Stimulated activated CD8-positive, alpha-beta memory T cell treated with anti-CD3 and anti-CD28 coated beads, Interleukin-4, amount 100 ng/mL, for 1 hour (primary cell): ENCODE measurements at places on chromosomes 7 and 10.

GRCh38 chr10:42960991-42961795, 115.7 kb upstream of the RET start:
- no peak for DNase-seq

DNA sequence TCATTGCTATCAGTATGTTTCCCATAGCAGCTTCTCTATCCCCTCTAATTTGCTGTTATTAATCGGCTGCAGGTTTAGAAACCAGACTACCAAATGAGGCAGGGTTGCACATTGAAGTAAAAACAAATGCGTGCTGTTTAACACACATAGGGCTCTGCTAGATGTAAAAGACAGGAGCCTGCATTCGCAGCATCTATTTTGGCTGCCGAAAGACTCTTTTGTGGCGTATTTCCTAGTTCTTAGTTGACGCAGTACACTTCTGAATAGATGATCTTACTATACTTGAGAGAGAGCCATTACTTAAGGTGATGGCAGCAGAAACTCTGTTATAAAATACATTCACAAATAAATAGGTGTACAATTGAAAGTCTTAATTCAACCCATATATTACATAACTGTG, 21.4 kb downstream of the SGCE start:
- DNase-seq = no peak

- DNase-seq = no peak
Measured at GRCh38 chr10:128927497-128928161, 539.4 kb upstream of the MGMT start.

DNA sequence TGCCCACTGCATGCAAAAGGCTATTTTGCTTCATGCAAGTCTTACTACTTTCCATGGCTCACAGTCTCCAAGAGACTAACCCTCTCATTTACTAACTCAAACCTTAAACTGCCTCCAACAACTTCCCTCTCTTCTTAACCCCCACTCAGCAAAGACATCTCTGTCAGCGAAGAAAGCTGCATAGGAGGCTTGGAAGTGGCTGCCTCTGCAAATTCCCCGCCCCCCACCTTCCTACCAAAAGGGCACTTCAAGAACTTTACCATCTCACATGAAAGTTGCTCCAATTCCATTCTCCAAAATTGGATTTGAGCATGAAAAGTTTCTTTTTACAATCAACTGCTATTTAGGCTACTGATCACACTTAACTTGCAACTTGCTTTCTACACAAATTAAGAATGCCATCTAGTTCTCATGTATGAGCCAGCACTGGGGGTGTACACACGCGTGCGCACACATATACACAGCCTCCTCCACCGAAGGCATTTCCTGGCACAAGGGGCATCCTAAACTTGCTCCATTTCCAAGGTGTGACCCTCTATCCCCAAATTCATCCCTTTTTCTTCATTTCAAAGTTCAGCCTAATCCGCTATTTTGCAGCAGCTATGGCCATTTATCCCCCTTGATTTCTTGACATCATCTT, 1.8 kb downstream of the CCDC6 start:
- DNase-seq = no peak

GRCh38 chr7:24284699-24285506, 913 bp downstream of the NPY start:
- no peak for DNase-seq

GRCh38 chr7:120996988-120997345, 8.5 kb downstream of the CPED1 start:
- no peak for DNase-seq

DNA sequence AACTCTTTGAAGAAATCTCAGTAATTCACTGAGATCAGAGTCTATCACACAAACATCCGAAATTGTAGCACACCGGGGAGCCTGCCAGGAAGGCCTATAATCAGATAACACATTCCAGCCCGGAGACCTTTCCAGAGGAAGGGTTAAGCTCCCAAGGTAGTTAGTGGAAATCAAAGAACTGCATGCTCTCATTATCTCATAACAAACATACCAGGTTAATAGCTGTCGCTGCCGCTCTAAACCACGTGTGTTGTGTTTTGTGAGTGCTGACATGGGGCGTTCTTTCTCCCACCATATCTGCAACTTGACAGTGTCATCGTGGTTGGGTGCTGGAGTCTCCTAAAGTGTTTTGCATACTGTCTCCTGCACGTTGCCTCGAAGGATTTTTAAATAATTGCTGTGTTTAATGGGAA, 120.7 kb upstream of the CARD11 start:
- DNase-seq = no peak

DNA sequence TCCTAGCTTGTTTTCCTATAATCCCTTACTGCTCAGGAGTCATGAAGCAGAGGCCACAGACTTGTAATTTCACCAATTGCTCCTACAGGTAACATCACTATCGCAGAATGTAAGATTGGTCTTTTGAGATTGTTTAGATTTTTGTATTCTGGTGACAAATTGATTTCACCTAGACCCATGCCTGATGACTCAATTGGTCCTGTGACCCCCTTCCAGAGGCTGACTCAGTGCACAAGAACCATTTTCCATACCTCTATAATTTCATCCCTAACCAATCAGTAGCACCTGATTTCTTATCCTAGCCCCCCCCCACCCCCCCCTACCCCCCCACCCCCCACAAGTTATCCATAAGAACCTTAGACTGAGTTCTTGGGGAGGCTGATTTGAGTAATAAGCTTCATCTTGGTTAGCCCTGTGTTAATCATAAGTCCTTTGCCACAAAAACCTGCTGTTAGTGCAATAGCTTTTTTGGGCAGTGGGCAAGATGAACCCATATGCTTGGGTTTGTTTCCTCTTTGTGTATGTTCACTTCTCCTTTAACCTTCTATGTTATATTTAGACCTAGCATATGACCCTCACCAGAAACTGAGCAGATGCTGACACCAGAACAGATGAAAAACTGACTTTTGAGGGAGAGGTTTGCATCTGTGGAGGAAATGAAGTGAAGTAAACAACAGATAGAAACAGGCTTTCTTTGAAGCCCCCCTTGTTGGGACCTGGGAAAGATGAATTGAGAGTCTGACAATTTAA, 187.1 kb downstream of the KIF20B start:
- no peak for DNase-seq

- no peak for DNase-seq
Measured at GRCh38 chr10:50431133-50431532, 179.8 kb upstream of the ASAH2 start.

- DNase-seq = no peak
Measured at GRCh38 chr7:100489824-100490223, 6.1 kb downstream of the NYAP1 start.

DNA sequence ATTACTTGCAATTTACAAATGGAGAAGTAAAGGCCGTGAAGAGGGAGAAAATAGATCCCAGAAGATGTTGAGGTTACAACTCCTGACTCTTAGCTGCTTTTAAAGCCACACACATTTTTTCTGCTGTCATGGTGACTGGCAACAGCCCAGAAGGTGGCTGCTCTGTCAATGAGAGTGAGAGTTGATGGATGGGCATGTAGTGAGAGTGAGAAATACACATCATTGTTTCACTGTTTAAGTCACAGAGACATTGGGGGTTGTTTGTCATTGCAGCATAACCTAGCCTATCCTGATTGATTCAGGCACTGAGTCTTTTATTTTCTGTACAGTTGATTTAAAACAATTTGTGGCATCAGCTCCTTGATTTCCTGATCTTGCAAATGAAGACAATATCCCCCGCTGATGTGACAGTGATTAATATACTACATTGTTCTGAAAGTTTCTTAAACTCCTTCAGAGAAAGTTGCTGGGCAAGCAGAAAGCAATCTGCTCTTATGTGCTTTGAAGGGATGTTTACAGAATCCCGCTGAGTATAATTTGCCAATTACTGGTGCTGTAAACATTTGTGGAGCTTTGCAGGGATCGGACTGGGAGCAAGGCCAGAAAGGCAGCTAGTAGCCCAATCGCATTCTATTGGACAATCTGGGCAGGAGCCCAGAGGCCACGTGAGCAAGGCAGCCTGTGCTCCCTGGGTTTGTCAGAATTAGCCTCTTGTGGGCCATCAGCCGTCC, 229.6 kb downstream of the PRPF18 start:
- no peak for DNase-seq

DNA sequence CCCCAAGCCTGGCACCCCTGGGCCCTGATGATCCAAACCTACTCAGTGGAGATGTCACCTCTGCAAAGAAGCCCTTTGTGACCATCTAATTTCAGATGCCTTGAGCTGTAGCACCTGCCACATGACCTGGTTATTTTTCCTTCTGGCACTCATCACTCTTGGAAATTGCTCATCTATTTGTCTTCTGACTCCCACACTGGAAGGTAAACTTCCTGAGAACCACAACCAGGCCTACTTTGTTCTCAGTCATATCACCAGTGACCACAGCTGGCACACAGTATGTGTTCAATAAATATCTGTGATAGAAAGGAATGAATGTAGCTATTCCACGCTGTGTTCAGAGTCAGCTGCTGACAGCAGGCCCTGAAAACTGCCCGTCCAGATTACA, 97.1 kb downstream of the SH3PXD2A start:
- DNase-seq = no peak

GRCh38 chr7:44393238-44394111, 68.1 kb upstream of the CAMK2B start:
- no peak for DNase-seq
